ENCODE measurements at places on chromosomes 13 and 19.

GRCh38 chr13:59320021-59320420, 843.7 kb downstream of the DIAPH3 start:
- no peak for DNase-seq

DNA sequence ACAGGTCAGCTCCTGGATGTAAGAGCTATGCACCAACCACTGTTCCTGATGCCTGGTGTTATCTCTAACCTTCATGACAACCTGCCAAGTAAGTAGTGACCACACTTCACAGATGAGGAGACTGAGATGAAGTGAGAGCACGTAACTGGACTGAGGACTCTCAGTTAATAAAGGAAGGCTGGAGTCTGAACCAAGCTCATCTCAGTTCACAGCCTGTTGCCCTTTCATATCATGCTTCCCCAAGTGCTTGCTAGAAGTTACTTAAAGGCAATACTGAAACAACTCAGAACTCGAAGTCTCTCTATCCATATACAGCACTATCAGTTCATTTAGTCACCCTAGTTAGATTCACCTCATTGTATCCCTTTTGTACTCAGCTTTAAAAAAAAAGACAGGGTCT, 119.7 kb downstream of the ABCC4 start:
- no peak for DNase-seq

DNA sequence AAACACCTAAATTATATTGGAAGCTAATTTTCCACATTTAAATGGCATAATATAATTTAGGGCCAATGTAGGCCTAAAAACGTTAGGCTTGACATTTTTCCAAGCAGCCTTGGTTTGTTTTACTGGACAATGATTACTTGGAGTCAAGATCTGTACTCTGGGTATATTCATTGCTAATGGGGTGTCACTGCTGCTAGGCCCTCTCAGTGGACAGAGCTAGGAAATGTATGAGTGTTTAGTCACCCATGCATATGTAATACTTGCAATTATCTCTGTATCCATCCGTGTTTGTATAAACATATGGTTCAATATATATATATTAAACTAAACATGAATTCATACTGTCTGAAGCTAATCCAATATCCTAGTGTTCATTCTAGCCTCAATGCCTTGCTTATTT, 598.1 kb downstream of the DCT start:
- DNase-seq: no peak

DNA sequence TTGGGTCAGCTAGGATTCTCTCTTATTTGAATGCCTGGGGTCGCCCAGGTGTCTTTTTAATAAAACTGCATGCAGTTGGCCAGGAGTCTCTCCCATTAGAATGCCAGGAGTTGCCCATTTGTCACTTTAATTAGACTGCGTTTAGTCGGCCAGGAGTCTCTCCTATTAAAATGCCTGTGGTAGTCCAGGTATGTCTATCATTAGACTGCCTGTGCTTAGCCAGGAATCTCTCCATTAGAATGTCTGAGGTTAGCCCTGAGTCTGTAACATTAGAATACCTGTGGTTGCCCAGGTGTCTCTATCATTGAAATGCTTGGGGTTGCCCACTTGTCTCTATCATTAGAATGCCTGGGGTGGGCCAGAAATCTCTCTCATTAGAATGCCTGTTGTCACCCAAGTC, 1470.9 kb downstream of the UQCRFS1 start:
- no peak for DNase-seq

DNA sequence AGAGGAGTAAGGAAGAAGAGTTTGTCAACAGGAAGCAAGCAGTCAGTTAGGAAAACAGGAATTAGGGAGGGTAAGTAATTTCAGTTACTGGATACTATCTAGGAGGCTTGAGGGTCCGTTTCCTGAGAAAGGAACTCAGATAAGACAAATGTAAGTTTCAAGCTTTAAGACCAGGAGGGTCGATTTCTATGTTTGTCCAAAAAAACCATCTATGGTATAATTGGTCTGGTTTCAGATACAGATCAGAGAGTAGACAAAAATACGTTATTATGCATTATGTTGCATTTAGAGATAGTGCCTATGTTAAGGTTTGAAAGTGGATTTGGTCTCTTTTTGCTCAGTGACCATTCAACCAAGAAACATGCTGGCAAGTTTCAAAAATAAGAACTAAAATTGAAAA, 789.6 kb upstream of the PCDH20 start:
- no peak for DNase-seq

- DNase-seq: peak; percentile 29
Measured at GRCh38 chr13:112730157-112730671, 40.4 kb downstream of the ATP11A start.

DNA sequence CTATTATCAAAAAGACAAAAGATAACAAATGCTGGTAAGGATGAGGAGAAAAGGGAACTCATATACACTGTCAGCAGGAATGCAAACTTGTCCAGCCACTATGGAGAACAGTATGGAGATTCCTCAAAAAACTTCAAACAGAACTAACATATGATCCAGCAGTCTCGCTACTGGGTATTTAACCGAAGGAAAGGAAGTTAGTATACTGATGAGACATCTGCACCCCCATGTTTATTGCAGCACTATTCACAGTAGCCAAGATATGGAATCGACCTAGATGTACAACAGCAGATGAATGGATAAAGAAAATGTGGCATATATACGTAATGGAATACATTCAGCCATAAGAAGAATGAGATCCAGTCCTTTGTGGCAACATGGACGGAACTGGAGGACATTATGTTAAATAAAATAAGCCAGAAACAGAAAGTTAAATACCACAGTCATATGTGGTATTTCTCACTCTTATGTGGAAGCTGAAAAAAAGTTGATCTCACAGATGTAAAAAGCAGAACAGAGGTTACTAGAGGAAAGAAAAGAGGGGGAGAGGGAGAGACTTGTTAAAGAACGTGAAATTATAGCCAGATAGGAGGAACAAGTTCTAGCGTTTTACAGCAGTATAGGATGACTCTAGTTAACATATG, 83.2 kb downstream of the RUBCNL start:
- no peak for DNase-seq

DNA sequence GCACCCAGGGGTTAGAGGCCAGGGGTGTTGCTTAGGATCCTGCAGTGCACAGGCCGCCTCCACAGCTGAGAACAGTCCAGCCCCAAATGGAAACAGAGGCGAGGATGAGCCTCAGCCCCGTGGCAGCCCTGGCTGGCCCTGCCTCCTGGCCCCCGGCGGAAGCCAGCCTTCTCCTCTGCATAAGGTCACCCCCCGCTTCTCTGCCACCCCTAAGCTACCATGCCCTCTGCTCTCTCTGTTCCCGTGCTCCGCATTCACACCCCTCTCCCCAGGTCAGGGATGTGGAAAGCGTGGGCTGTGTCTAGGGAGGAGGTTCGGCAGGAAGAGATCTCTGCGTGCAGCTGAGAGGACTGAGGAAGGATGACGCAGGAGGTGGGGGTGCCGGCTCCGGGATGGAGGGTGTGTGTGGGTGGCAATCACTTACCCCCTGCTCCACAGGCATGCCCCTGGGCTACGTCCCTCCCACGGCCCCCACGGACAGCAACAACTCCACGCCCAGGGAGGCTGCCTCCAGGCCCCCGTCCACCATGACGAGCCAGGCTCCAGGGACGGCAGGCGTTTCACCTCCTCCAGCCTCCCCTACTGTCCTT, 6.0 kb downstream of the SSC5D start:
- no peak for DNase-seq

DNA sequence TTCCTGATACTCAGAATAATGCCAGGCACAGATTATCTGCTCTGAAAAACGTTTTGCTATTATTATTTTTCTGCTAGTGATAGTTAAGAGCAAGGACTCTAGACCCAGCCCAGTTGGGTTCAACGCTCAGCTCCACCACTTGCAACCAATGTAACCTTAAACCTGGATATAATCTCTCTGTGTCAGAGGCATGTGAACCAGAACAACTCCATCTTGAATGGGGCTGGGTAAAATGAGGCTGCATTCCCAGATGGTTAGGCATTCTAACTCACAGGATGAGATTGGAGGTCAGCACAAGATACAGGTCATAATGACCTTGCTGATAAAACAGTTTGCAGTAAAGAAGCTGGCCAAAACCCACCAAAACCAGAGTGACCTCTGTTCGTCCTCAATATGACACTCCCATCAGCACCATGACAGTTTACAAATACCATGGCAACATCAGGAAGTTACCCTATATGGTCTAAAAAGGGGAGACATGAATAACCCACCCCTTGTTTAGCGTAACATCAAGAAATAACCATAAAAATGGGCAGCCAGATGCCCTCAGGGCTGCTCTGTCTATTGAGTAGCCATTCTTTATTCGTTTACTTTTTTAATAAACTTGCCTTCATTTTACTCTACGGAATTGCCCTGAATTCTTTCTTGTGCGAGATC, 13.6 kb downstream of the FAM187B start:
- no peak for DNase-seq

GRCh38 chr13:38376546-38376945, 26.9 kb downstream of the UFM1 start:
- DNase-seq: no peak

GRCh38 chr13:96474181-96474557, 384.3 kb downstream of the HS6ST3 start:
- no peak for DNase-seq

DNA sequence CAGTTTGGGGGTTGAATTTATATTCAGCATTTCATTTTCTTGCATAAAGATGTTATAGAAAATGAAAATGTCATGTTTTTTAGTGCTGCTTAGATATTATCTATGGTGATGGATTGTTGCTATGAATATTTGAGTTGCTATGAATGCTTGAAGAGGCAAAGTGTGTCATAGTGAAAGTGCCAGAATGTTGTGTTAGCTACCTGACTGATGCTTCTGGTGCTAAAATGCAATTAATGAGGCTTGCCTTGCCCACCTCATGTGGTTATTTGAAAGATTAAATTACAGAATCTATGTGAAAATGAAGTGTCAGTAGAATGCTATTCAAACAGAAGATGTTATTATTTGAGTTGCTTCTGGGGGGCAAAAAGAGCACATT, 62.7 kb upstream of the MYCBP2 start:
- no peak for DNase-seq

- peak; percentile 73 for DNase-seq
Measured at GRCh38 chr13:35978607-35979316, 152.4 kb downstream of the DCLK1 start.

DNA sequence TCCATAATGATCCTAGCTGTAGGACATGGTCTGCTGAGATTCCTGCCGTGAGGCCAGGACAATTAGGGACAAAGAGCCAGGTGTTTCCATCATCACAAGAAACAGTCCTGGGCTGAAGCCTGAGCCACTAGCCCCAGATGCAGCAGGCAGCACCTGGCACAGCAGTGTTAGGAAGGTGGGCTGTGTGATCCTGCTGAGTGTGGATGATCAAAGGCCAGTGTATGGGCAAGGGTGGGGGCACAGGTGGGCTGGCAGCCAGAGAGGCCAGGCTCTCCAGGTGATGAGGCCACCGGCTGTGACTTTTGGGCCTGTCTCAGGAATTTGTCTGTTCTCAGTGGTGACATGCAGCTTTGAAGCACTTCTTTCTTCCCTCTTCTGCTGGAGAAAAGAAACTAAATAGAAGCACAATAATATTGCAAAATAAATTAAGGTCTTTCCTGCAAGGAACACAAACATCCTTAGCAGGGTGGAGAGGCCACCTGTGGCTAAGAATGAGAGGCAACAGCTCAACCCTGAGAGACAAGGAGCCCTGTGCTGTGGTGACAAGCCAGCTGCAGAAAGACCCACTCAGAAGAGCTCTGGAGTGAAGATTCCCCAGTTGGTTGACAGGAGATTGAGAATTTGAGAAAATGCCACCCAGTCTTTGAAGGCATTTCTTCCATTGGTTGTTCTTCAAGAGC, 127.6 kb downstream of the KATNAL1 start:
- no peak for DNase-seq

GRCh38 chr13:50222569-50223332, 207.5 kb downstream of the KCNRG start:
- DNase-seq: peak; percentile 82

DNA sequence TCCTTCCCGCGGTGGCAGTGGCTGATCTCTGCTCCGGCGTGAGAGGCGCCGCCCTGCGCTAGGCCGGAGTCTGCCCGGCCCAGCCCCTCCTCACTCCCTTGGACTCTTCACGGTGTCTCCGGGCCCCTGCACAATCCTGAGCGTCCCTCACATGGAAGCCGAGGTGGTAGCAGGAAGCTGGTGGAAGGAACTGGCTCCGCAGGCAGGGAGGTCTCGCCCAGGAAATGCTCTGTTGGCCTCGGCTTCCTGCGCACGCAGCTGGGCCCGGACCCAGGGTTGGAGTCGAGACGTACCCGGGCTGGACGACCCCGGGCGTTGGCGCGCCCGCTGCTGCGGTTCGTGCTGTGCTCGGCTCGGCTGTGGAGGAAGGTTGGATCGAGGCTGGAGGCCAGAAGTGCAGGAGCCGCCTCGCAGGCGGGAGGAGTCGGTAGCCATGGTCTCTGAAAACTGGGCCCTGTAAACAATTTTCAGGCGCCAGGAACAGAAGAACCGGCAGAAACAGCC, 46.3 kb downstream of the ZNF724 start:
- no peak for DNase-seq

GRCh38 chr13:89066868-89067466, 1395.8 kb downstream of the SLITRK5 start:
- no peak for DNase-seq

DNA sequence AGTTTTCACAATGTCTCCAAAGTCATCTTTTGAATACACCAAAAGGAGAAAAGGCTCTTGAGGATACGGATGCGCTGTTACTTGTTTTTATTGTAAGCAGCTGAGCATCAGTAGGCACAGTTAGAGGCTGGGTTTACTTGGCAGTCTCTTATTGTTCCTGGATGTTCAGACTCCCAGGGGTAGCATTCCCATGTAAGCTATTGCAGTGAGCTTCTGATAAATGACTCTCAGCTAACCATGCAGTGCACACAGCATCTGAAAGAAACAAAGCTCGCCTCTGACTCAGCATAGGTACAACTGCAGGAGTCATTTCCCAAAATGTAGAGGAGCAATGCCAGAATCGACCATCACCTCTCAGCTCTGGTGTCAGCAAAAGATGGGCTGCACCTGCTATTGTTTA, 84.8 kb downstream of the DCT start:
- no peak for DNase-seq

DNA sequence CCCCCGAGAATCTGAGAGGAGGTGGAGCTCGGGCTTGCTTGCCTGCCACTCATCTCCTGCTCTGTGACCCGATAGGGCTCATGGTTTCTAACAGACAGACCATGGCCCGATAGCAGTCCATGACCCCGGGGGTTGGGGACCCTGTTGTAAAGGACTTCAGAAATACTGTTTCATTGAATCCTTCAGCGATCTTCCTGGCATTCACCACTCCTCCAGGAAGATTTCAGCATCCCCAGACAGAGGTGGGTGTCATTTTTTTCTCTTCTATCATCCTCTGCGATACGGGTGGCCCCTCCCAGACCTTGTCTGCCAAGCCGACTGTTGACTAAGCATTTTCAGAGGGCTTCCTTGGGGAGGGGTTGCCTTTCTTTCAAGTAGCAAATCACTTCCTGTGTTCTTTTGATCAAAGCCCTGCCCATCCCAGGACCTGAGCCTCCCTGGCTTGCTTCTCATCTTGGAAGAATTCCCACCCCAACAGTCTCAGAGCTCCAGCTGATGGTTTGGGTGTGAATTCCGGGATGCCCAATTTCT, 1.7 kb downstream of the MYO1F start:
- peak; percentile 13 for DNase-seq

GRCh38 chr19:51754109-51754508, 2.4 kb upstream of the FPR1 start:
- DNase-seq: no peak

GRCh38 chr19:8355631-8356402, 8.1 kb upstream of the ANGPTL4 start:
- peak; percentile 100 for DNase-seq

Measured in LHCN-M2 (cell line).